ENCODE measurements at places on chromosomes 3 and 15.

GRCh38 chr15:72382146-72382545, 6.3 kb upstream of the HEXA start:
- DNase-seq = no peak

- DNase-seq = no peak
Measured at GRCh38 chr15:60000113-60000823, 3.8 kb upstream of the FOXB1 start.

GRCh38 chr3:15159501-15160136, 46.4 kb upstream of the CAPN7 start:
- DNase-seq = no peak

DNA sequence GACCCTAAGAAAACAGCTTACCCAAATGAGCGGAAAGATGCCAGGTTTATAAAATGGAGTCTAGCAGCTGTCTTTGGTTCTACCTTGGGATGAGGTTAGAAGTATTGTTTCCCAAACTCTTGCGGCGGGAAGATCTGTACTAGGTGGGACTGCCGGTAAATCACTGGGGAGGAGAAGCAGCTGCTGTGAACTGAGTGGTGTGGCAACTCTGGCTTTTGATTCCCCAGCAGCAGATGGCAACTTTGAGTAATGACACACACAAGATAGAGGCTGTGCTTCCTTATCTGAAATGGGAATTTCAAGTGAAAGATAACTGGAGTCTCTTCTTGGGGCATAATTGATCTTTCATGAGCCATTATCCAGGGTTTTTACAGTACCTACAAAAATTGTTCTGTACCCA, 184.9 kb downstream of the ATG7 start:
- no peak for DNase-seq

- no peak for DNase-seq
Measured at GRCh38 chr3:151264605-151265004, 13.7 kb downstream of the P2RY14 start.

GRCh38 chr3:16790432-16791400, 94.0 kb upstream of the PLCL2 start:
- DNase-seq = no peak

DNA sequence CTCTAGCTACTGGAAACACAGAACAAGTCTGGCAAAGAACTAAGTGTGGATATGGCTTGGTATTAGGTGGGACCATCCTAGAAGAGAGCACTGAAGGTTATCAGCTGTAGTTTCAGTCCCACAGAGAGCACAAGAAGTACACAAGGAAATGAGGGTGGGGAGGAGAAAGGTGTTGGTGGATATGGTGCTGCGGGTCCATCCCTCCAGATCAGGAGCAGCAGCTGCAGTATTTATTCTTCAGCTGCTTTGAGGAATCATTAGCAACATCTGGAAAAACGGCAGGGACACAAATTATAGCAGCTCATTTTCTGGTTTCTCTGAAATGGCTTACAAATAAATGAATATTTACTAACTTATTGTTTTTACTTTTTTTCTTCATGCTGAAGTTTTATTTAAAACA, 29.0 kb downstream of the CD80 start:
- DNase-seq = no peak

DNA sequence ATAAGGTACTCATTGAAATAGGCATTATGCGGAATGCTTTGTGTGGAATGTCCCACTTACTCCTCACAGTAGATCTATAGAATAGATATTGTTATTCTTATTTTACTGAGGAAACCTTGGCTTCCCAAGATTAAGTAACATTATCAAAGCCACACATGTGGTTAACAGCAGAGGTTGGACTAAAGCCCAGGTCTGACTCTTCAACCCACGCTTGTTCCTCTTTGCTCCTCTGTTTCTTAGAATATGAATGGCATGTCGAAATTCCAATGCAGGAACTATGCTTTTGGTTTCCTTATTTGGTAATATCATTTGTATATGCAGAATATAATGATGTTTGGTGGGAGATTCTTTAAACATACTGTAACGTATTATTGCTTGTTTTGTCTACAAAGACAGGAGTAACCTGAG, 818.8 kb upstream of the LMCD1 start:
- no peak for DNase-seq

- no peak for DNase-seq
Measured at GRCh38 chr3:94024385-94024784, 4.0 kb downstream of the STX19 start.

All from activated naive CD4-positive, alpha-beta T cell (primary cell).